ENCODE measurements at places on chromosomes 16 and 17.

- DNase-seq: no peak
These were observed 71.6 kb downstream of the PGS1 start for GRCh38 chr17:78449983-78450595.

- DNase-seq: no peak
These were observed 9.0 kb downstream of the NAT9 start for GRCh38 chr17:74767111-74767516.

GRCh38 chr17:68777243-68777855, 176.2 kb upstream of the FAM20A start:
- DNase-seq: no peak

GRCh38 chr17:42895185-42895555, 5.4 kb upstream of the G6PC1 start:
- no peak for DNase-seq

DNA sequence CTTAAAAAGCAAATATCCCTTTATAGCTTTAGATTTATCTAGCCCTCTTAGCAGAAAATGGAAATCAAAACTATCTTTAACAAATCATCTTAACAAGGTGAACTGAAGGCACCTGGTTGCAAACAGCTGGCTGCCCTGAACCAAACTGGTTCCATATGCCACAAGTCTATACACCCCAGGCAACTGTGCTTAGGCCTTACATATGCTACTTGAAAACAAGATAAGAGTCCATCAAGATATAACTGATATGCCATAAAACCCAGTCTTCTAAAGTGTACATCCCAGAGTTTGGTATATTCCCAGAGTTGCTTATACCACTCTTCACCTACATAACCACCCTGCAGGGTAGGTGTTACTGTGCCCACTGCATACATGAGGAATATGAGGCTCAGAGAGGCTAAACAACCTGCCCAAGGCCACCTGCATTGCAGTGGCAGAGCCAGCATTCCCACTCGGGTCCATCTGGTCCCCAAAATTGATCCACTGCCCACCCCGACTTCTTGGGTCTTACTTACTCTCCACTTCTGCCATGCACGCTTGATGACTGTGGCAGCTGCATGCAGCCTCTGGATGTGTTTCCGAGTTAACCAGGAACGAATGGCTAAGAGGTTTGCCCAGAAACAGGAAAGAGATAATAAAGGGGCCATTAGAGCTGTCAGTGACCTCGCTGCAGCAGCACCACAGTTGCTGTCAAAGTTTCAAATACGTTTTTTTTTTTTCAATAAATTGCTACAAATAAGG, 12.2 kb downstream of the ZNHIT3 start:
- no peak for DNase-seq

- DNase-seq: no peak
These were observed 378.6 kb upstream of the C16orf82 start for GRCh38 chr16:26688105-26688504.

DNA sequence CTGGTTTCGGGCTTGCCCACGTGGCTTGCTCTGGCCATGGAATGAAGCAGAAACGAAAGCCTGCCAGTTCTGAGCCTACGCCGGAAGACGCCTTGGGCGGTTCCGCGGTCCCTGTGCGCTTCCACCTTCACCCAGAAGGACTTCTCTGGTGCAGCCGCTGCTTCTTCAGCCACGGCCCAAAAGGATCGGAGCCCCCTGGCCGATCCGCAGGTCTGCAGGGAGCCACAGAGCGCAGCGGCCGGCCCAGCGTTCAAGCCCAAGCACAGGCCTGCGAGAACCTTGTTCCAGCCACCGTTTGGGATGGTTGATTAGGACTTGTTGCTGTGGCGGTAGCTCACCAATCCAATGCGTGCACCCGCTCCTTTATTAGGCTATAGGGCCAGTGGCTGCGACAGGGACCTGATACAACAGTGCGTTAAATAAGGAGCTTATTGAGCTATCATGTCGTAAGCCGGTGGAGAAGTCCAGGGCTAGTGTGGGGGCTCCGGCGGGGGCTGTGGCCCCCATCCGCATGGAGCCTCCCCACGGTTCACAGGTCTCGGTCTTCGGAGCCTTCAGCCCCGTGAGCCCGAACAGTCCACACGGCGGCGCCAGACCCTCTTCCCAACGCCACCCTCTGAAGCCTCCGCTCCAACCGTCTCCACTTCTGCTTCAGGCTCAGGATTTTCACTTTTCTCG, 10.2 kb upstream of the MPP2 start:
- DNase-seq: no peak

GRCh38 chr16:23826528-23827045, 9.2 kb upstream of the PRKCB start:
- no peak for DNase-seq

- DNase-seq: no peak
These were observed 139.6 kb downstream of the HS3ST3A1 start for GRCh38 chr17:13462146-13462545.

GRCh38 chr17:7440834-7441195, 1.5 kb downstream of the FGF11 start:
- no peak for DNase-seq

DNA sequence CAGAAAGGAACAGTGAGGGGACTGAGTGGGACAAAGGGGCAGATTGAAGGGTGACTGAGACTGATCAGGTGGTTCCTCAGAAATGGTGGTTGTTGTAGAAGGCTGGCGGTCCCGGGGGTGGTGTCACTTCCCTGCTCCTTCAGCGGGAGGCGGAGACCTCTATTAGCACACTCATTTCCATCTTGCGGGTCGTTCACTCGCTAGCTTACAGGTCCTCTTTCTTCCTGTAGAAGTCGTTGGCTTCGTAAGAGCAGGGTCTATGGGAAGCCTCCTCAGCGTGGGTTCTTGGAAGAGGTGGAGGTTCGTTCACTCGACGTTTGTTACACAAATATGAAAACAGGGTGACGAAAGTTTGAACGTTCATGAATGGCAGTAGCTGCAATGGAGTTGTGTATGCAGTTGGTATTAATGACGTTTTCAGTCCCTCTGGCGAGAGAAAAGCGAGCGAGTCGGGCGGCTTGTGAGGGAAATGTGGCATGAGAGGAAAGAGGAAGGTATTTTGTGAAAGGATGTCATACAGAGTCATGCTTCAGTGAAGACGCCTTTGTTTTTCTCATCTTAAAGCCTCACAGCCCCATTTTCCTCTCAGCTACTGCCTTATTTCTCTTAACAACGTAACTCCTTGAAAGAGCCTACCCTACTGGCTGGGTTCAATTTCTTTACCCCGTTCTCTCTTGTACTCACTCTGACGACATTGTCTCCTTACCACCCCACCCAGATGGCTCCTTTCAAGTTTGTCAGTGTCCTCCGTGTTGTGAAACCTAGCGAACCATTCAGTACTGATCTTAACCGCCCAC, 667 bp downstream of the EFCAB13 start:
- DNase-seq: peak; percentile 64

GRCh38 chr16:82675300-82675699, 48.5 kb downstream of the CDH13 start:
- no peak for DNase-seq

- DNase-seq: no peak
These were observed 16.3 kb upstream of the RNPS1 start for GRCh38 chr16:2284001-2284770.

DNA sequence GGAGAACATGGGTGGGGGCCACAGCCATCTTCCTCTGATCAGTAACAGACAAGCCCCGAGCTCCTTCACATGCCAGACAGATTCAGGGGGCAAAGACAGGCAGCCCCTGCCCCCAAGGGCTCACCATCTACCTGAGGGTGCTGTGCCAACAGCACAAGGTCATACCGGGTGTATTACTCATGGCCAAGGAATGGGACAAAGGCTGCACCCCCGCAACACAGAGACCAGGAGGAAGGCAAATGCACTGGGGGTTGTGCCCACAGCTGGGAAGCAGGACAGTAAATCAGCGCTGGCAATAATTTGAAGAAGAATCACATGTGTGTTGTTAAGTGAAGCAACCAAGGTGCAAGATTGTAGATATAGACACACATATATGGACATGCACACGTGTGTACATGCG, 137.1 kb downstream of the C16orf95 start:
- no peak for DNase-seq

DNA sequence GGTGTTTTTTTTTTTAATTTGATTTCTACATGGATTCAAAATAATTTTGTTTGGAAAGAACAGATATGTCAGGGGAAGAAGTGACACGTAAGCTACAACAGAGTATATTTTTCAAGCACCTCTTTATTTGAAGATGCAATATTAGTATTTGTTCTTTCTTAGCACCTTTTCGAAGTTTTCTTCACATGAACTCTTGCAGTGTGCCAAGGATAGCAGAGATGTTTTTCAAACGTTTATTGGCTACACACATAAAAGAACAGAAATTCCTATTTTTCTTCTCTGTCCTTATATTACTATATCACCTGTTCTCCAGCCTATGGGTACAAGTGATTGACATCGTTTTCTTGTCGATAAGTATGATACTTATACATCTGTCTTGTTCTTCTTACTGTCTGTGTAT, 192.7 kb upstream of the TBX2 start:
- DNase-seq: no peak

DNA sequence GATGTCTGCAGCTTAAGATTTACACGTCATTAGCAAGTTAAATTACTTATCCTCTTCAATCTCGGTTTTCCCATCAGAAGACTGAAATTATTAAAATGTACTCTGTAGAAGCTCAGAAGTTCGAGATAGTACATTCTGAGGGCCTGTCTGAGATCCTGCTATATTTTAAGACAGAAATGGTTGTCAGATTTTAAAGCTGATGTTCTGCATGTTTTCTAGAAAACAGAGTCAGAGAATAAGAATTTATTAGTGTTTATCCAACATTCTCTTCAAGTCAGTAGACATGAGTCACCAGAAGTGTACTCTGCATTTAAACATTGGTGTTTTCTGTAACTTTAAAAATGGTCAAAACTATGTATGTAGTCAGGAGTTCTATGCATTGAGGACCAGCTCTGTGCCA, 155.2 kb upstream of the MYOCD start:
- no peak for DNase-seq

- DNase-seq: no peak
These were observed 63.2 kb downstream of the ZNF778 start for GRCh38 chr16:89280546-89281188.

DNA sequence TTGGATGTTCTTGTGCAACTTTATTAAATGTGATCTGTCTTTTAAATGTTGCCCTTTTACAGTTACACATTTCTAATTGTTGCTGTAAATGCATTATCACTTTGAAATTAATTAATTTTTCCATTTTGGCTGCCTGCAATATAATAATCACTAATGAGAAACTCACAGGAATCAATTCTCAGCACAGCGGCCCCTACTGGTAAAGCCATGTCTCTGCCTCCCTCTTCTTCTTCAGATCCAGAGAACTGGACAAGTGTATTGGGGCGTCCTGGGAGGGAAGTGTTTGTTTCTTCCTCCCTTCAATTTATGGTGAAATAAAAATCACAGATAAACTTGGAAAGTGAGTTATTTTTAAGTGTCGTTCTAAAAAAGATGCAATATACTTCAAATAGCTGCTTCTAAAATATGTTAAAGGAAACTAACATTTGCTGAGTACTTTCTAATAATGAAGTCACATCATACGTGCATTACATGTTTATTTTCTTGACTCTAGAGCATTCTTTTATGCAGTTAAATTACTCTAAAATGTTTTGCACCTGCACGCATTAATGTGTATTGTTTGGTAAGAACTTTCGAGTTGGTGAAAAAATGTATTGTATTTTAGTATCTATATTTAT, 338.0 kb downstream of the WWOX start:
- DNase-seq: no peak

GRCh38 chr17:62737513-62737912, 70.6 kb downstream of the MARCHF10 start:
- no peak for DNase-seq

DNA sequence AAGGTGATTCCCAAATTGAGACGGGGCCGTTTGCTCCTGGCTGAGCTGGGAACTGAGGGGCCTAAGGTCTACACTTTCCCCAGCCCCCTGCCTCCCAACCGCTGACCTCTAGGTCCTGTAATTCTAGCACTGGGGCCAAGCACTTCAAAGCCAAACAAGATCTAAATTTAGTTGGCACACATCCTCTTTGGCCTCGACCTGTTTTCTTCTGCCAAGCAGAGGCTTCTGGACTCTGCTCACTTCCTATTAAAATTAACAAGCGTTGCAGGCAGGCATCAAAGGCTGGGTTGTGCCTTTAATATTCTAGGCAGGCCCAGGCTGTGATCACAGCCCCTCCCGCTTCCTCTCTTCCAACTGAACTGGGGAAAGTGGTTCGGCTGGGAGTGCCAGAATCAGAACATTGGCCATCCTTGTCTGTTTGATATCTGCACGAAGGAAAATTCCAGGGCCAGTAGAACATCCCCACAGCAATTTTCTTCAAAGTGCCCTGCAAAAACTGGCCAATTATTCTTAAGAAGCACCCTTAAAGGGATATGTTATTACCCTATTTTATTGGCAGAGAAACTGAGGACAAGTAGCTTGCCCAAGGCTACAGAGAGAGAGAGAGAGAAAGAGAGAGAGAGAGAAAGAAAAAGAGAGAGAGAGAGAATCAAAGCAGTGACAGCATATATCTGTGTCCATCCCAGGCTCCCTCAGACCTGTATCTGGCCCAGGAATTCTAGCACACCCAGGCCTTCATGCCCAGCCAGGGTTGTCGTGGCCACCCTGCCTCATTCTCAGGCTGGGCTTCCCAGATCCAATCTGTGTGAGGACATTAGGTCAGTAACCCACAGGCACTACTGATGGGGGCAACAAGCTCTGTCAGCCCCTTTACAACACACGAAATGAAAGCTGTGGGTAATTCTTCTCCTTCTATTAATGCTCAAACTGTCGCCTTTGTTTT, 12.8 kb upstream of the MT4 start:
- DNase-seq: no peak

- DNase-seq: no peak
These were observed 15.9 kb upstream of the ATP6V0C start for GRCh38 chr16:2497695-2498484.

DNA sequence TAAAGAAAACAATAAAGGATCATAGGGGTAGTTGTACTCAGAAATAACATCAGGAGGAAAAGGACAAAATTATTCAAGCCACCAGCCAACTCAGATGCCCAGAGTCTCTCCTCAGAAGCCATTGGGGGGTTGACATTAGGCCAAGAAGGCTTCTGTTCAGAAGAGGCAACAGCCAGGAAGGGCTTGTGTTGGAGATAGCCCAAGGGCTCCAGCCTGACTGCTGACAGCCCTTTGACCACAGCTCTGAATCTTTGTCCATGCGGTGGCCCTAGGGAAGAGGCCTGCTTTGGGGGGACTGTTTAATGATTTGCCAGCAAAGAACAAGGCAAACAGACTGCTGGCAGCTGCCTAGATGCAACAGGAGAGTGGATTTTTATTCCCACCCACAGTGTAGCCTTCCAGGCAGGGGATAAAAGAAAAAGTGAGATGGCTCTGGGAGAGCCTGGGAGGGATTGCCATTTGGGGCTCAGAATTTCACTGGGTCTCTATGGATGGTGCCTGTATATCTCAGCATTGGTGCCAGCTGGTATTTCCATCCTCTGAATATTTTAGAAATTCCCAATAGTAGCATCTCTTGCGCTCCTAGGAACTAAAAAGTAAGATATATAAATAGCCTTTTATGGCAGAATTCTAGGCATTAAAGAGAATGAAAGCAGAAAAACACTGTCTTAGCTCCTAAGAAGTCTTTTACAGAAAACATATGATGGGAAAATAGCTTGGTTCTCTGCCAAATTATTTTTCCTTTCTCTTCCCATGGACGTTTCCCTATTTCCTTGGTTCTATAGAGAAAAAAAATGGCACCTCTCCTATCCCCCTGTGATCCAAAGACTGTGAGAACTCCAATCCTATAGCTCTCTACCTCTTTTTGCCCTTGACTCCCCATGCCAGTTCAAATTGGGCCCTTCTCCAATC, 29.4 kb upstream of the SUPT4H1 start:
- no peak for DNase-seq

GRCh38 chr16:55465077-55465896, 13.7 kb upstream of the MMP2 start:
- DNase-seq: peak; percentile 10

GRCh38 chr17:74457820-74458166, 8.6 kb upstream of the CD300A start:
- no peak for DNase-seq

- DNase-seq: no peak
These were observed 20.7 kb downstream of the ASIC2 start for GRCh38 chr17:33272438-33272837.

Measured in NCI-H1436 treated with DMSO at 0.1 percent for 48 hours (cell line).